ENCODE measurements at places on chromosomes 4 and X.

DNA sequence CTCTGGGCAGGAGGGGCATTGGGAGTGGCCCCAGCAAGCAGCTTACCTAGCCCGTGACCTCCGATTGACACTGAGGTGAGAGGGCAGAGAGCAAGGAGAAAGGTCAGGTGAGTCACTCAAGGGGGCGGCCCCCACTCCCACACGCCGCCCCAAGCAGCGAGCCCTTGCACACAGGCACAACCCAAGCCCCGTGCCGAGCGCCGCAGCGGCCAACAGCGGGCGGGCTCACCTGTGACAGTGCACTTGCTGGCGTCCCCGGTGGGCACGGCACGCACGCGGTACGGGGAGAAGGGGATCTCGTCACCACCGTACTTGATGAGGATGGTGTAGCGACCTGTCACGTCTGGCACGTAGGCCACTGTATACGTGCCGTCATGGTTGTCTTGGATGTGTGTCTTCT lies 17.2 kb downstream of the FLNA start:
- DNase-seq = no peak

- DNase-seq = peak; percentile 73
These were observed 44.1 kb upstream of the SH3RF1 start for GRCh38 chr4:169314906-169315305.

- no peak for DNase-seq
These were observed 239.7 kb upstream of the FAM241A start for GRCh38 chr4:111905511-111905910.

GRCh38 chrX:124263743-124264142 lies 68.7 kb upstream of the TEX13D start:
- no peak for DNase-seq

GRCh38 chr4:13537011-13537831 lies 7.1 kb downstream of the NKX3-2 start:
- DNase-seq = no peak

DNA sequence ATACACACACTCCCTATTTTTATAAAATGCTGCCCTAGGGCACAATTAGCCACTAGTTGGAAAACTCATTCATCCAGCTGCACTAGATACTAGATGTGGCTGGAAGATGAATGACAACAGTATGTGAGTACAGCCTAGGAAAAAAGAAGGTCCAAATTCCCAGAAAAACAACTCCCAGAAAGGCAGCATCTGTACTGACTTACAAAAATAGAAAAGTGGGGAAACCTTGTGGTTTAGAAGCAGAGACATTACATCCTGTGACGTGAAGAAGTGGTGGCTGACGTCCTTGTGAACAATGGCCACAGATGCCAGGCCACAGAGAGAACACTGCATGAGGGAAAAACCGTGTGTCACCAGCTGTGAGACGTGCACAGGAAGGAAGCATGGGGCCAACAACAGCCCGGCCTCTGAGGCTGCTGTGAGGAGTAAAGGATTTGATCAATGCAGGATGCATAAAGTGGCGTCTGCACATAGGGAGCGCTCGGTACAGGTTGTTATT lies 81.2 kb downstream of the SPRY1 start:
- peak; percentile 70 for DNase-seq

GRCh38 chr4:22348410-22348809 lies 167.5 kb downstream of the ADGRA3 start:
- peak; percentile 83 for DNase-seq

GRCh38 chrX:154056770-154057241 lies 37.1 kb upstream of the IRAK1 start:
- no peak for DNase-seq

DNA sequence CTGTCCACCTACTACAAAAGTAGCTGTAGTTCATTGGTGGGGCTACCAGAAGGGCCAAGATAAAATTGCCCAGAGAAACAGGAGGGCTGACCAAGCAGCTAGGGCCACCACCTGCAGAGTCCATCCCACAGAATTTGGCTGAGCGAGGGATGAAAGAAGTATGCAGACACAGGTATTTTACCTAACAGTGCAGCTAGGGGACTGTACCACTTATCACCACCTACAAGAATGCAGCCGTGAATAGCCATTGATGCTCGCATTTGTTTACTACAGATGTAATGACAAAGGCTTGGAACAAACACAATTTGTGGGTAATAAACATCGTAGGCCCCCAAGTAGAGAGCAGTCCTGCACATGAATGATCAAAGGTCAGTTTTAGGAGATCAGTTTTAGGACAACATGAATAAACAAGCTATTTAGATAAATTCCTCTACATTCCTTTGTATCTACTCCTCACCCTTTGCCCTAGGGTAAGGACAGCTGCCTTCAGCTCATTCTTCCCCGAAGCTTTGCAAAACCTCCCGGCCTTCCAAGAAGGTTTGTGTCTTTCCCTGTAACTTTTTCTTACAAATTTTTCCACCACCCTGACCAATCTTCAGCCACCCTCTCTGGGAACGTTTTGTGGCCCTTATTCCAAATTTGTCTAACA lies 49.5 kb downstream of the ZNF718 start:
- DNase-seq = no peak

- no peak for DNase-seq
These were observed 349.3 kb upstream of the GALNT7 start for GRCh38 chr4:172819353-172819752.

DNA sequence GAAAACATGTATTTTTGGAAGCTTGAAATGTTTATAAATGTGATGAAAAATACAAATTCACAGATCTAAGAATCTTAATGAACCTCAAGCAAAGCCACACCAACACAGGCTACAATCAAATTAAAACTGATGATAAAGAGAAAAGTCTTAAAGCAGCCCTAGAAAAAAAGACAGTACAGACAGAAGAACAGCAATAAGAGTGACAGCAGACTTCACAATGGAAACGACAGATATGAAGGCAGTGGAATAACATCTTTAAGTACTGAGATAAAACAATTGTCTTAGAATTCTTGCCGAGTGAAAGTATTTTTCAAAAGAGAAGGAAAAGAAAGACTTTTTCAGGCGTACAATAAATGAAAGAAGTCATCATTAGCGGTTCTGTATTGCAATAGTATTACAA lies 423.6 kb upstream of the LCORL start:
- no peak for DNase-seq

GRCh38 chr4:83305187-83305586 lies 20.6 kb upstream of the COQ2 start:
- DNase-seq = peak; percentile 19
